ENCODE measurements at places on chromosomes 1 and 21.

DNA sequence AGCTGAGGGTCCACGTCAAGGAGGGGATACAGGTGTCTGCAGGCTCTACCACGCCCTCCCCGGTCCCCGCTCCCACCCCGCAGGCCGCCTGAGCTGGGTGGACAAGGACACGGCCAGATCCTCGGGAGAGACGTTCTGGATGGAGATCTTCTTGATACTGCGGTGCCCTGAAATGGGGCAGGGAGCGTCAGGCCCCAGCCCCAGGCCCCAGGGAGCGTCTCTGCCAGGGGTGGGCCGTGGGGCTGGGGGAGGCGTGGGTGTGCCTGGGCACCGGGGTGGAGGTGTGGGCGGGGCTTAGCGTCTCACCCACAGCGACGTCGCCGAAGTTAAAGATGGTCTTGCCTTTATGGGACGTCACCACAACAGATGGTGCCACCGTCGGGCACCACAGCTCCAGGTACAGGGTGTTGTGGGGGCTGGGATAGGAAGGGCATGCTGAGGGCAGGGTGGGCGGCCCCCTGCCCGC is 7.3 kb upstream of the TMEM52 start:
- no peak for DNase-seq

DNA sequence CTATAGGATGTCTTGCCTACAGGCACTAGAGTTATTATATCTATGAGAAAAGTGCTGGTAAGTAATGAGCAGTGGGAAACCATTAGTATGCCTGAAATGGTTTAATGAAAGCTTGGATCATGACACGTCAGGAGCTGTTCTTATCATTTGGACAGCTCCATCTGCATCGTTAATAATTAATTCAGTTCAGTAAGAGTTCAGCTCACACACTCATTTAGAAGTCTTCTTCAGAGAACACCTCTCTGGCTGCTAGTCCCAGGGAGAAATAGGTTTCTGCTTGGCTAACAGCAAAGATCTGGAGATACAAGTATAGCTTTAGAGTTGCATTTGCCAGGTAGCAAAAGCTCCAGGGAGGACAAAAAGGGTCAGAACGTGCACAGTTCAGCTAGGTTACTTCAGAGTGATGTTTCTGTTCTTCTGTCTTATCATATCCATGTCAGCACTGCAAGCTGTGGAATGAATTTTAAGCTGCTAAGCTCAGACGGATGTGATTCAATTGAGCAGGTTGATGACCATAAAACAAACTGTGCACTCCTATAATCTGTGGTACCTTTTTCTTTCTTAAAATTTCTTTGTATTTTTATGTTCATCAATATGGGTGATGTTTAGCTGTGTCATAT is 173.6 kb downstream of the ADGRL2 start:
- no peak for DNase-seq

GRCh38 chr1:111620441-111620971 is 917 bp downstream of the RAP1A start:
- DNase-seq, result no peak

DNA sequence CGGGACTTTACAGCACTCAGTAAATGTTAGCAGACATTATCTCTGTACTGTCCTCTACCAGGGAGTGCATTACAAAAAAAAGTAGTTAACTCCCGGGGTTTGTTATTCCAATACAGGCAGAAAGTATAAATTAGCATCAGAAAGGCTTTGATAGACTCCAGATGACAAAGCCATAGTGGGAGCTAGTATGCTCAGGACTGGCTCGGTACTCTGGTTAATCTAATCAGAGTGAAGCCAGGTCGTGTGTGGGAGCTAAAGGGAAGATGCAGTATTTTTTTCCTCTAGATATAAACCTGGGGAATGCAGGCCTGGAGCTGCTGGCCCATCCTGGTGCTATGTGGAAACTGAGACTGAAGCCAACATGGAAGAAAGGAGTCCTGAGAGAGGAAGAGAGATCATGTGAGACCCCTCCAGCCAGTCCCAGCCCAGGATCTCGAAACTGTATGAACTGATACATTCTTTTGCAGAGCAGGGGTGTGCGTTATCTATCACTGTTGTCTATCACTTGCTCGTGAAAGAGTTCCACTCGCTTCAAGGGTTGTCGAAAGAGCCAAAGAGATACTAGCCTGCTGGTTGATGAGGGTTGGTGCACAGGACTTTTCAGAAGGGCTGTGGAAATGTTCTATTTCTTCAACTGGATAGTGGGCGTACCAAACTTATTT is 125.8 kb downstream of the PLPP3 start:
- DNase-seq, result no peak

DNA sequence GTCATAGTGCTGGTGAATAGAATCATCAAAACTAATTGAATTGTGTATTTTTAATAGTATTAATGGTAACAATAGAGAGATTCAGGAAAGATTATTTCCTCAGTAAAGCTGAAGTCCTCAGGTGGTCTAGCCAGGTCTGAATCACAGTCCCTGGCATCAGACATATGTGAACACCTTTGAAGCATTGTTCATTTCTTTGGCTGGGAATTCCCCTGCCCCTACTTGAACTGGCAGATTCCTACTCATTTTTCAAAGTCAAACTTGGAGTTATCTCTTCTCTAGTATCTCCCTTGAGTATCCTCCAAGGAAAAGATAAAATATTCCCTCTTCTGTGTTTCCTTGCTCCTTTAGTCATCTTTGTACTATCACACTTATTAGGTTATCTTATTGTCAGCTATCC is 759.8 kb downstream of the ADGRL2 start:
- no peak for DNase-seq

DNA sequence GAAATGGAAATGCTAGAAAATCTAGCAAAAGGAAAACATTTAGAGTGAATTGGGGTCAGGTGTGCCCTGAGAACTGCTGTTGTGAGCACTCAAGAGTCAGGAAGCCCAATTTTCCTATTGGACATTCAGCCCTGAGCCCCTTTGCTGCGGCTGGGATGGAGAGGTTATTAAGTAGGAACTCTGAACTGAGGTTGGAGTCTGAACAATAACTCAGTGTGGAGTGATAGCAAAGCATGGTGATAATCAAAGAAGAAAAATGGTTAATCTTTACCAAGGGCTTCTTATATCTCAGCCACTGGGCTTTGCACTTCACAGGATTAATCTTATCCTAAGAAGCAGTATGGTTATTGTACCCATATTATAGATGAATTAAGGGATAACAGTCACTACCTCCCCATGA is 52.0 kb downstream of the TMCO4 start:
- no peak for DNase-seq

DNA sequence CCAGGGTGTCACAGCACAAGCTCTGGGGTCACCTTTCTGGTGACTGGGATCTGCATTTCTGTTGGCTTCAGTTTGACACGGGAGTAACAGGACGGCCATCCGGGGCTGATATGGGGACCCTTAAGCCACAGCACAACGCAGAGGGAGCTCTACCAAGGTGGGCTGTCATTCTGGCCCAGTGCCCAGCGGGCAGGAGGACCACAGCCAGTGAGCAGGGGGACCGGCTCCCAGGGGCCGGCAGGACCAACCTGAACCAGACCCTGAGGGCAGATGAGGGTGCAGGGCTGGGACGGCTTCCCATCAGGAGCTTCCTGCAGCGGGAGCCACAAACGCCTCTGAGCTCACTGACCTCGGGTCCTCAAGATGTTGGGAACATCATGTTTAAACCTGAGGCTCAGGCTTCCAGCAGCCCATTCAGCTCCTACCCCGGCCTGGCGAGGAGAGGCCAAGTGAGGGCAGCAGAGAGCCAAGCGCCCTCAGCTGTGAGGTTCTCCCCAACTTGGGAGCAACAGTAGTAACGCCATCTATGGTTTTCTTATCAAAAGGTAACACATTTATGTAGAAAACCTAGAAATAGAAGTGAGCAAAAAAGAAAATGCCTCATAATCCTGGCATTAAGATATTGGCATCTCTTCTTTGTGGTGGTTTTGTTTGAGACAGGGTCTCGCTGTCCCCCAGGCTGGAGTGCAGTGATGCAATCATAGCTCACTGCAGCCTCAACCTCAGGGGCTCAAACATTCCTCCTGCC is 26.8 kb downstream of the TMEM201 start:
- DNase-seq, result peak; percentile 49

DNA sequence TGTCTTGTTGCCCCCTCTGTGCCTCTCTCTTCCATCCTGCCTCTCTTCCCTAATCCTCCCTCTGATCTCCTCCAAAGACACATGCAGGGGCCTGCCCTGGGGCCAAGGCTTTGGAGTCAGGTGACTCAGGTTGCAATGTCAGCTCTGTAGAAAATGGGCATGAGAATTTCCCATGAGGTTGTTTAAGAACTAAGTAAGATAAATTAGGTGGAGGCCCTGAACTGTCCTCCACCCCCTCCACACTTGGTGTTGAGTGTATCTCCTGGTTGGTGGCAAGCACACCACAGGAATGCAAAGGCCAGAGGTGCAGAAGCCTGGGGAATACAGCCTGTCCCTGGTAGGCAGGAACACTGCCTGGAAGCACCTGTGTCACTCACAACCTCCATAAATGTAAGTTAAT is 63.9 kb upstream of the GRIK3 start:
- no peak for DNase-seq

DNA sequence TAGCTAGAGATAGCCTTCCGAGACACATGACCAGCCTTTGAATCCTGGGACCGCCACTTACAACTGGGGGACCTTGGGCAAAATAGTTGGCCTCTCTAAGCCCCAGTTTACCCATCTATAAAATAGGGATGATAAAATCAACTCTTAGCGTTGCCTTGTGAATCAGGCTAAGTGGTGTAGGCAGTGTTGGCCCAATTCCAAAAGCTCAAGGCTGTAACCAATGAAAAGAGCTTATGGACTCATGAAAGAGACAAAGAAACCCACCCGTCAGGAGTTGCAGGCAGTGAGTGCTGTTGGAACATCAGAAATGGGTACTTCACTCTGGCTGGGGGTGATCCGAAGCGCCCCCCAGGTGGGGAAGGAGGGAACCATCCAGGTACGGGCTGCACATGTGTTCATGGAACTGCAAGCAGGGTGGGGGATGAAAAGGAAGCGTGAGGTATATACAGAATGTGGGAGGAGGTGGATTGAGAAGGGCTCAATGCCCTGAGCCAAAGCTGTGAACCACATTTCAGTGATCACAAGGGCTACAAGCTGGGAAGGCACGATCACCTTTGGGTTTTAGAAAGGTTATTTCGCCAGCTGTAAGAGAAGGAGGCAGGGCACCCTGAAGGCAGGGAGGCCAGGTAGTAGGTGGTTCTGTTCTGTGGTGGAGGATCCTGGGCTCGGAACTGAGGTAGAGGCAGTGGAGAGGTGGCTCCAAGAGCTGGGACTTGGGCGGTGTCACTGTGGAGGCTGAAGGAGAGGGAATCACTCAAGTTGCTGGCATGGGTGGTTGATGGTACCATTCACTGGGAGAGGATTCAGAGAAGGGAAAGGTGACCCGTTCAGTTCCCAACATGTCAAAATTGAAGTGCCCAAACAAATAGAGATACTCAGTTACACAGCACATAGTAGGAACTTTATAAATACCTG is 11.4 kb upstream of the KIAA1614 start:
- DNase-seq, result no peak

- DNase-seq, result no peak
Observed at GRCh38 chr1:200740571-200741208, 2.0 kb downstream of the CAMSAP2 start.

GRCh38 chr21:36454093-36454531 is 25.8 kb downstream of the CLDN14 start:
- DNase-seq, result no peak

- no peak for DNase-seq
Observed at GRCh38 chr21:46058431-46059145, 39.3 kb upstream of the COL6A2 start.

GRCh38 chr21:29499734-29500343 is 201.1 kb downstream of the BACH1 start:
- DNase-seq, result no peak

GRCh38 chr1:158274797-158275196 is 14.9 kb upstream of the CD1C start:
- DNase-seq, result no peak

DNA sequence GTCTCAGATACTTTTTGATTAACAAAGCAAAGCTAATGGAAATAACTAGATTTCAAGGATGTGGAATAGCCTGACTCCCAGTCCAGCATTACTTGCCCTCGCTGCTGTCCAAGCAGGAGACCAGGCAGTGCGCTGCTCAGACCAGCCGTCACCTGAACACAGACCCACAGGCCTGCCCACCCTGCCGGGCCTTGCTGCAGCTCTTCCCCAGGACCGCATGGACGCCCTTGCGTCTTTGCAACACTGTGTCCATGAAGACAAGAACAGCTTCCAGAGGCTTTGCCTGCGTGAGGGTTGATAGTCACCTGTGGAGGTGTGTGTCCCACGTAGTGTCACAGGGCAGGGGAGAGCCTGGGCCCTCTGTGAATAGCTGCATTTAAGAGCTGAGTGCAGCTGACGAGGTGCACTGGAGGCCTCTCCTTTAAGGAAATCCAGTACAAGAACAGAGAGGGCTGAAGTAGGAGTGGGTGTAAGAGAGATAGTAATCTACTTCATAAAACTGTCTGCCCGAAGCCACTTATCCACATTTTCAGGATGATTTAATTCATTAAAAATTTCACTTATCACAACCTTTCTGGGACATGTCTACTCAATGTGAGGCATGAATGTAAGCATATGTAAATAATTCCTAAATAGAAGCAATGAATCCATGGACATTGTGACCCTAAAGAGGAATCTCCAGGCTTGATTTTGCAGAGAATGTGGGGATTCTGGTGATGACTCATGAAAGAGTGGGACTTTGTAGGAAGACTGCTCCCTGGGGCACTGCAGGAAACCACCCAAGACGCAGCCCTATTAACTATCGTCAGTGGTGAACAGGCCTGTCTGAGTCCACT is 176.2 kb upstream of the RAB4A start:
- no peak for DNase-seq

DNA sequence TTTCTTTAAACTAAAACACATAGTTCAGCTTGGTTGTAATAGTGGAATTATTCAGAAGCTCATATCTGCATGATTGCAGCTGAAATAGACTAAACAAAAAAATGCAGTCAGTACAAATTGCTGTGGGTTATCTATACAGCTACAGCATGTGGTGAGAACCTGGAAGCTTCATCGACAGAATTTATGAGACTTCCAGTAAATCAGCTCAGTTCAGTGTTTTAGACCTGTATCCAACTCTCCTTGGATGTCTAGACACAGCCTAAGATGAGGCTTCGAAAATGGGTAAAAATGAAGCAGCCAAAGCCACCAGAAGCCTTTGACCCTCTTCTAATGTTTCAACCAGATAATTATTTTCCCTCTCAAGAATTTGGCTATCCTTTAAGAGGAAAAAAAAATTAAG is 127.1 kb upstream of the C1orf105 start:
- DNase-seq, result no peak

- DNase-seq, result no peak
Observed at GRCh38 chr1:59017501-59018231, 233.8 kb upstream of the JUN start.

DNA sequence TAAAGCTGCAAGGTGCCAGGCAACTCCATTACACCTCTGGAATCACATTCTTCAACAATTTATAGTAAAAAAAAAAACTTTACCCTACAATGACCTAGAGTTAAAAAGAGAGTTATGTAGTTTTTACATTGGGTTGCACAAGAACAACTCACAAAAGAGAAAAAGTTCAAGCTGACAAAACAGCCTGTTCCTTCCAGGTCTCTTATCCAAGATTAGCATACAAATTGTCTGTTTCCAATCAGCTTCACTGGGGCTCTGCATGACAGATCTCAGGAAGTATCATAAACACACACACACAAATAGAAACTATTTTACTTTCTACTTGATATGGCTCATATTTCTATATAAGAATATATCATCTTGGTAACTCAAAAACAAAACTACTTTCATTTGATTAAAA is 154.6 kb downstream of the PCNX2 start:
- no peak for DNase-seq

GRCh38 chr1:21216835-21217811 is 40.4 kb upstream of the EIF4G3 start:
- DNase-seq, result peak; percentile 58

All from activated CD4-positive, alpha-beta T cell treated with anti-CD3 and anti-CD28 coated beads for 4 hours (primary cell).